ENCODE measurements at places on chromosomes 3 and 15.
A peak's percentile ranks its signal among the peaks of the same experiment; 100 is the strongest.

DNA sequence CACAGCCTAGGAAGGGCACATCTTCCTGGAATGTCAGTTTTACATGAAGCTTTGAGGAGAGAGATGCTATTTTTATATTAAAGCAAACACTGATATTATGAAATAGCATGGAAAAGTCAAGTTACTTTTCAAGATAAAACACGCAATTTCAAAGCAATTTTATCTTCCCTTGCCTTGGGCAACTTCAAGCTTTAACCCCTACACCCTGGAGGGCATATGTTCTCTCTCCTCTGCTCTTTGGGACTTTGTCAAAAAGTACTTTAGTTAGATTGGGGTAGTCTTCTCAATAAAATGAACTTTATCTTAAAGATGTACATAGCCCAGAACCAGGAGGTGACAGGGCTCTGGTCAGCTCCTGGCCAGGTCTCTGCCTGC is 86.9 kb upstream of the PLXNA1 start:
- DNase-seq = no peak

DNA sequence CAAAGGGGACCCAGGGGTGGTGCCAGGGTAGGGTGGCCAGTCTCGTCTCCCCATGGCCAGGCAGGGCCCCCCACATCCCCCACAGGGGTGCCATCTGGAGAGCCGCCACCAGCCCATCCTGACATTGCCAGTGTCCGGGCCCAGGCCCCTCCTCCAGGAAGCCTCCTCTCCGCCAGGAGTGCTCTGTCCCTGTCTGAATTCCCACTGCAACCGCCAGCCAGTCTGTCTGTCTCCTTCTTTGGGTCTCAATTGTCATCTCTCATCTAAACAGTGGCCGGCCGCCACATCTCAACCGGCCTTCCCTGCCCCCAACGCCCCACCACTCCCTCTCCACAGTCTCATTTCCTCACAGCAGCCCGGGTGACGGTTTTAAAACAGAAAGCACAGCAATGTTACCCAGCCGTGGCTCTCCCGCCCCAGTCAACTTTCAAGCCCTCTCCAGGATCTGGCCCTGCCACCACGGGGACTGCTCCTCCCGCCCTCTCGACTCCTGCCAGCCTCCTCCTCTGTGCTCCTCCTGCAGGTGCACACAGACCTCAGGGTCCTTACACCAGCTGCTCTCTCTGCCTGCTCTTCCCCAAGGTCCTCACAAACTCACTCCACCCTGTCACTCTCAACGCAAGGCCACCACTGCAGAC is 57.0 kb downstream of the IQSEC1 start:
- DNase-seq = no peak

- DNase-seq = no peak
Measured at GRCh38 chr3:125647318-125648014, 52.2 kb upstream of the OSBPL11 start.

DNA sequence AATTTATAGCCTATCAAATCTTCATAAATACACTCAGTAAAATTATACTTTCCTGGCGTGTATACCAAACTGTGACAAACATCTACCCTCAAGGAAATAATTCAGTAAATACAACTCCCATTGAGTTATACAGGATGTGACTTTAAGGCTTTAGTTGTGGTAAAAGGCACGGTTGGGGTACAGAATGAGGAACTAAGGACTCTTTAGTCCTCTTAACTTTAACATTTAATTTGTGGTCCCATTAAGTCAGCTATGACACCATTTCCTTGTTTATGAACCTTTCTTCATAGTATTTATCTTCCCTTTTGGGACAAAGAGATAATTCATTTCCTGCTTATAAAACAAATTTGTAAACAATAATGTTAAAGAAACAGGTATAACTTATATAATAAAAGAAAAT is 30.2 kb downstream of the IFT80 start:
- DNase-seq = no peak

GRCh38 chr3:194009892-194010533 is 125.9 kb upstream of the HES1 start:
- no peak for DNase-seq

GRCh38 chr3:122975163-122975923 is 52.2 kb downstream of the SEMA5B start:
- no peak for DNase-seq

DNA sequence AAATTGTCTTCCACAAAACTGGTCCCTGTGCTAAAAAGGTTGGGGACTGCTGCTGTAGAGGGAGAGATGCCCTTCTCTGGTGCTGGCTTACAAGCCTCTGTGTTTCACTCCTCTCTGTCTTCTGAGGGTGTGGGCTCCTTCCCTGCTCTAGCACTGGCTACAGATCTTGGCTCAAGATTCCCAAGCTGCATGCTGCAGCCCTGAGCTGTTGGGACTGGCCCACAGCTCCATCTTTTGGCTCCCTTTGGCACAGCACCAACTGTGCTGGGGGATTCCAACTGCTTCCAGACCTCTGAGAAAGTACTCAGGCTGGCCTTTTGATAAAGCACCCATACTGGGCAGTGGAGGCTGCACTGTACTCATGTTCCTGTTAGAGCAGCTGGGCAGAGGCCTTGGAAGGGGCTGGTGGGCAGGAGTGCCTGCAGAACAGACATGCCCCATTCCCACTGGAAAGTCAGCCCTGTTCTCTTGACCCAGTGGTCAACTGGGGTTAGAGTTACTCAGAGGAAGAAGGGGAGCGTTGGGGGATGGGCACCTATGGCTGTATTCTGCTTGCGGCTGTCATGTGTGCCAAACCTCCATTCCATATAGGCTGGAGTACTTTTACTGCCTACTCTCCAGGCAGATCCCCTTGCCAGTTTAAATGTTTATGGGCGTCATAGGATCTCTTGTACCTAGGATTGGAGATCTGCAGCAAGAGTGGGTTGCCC is 55.7 kb downstream of the GALK2 start:
- no peak for DNase-seq

DNA sequence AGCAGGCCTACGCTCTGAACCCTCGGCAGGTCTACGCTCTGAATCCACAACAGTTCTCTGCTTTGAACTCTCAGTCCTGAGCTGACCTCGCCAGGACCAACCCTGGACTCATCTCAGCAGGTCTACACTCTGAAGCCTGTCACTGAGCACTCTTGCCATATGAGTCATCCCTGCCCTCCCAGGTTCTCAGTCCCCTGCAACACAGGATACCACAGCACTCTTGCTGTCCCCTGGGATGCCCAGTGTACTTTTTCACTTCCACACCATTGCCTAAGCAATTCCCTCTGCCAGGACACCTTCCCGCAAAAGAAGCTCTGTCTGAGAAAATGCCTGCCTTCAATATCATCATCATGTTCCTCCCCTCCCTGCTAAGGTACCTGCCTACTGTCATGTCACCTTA is 42.0 kb downstream of the NUP210 start:
- DNase-seq = no peak

- DNase-seq = no peak
Measured at GRCh38 chr3:82596805-82597204, 835.4 kb upstream of the GBE1 start.

- DNase-seq = no peak
Measured at GRCh38 chr3:79187426-79187825, 580.4 kb downstream of the ROBO1 start.

DNA sequence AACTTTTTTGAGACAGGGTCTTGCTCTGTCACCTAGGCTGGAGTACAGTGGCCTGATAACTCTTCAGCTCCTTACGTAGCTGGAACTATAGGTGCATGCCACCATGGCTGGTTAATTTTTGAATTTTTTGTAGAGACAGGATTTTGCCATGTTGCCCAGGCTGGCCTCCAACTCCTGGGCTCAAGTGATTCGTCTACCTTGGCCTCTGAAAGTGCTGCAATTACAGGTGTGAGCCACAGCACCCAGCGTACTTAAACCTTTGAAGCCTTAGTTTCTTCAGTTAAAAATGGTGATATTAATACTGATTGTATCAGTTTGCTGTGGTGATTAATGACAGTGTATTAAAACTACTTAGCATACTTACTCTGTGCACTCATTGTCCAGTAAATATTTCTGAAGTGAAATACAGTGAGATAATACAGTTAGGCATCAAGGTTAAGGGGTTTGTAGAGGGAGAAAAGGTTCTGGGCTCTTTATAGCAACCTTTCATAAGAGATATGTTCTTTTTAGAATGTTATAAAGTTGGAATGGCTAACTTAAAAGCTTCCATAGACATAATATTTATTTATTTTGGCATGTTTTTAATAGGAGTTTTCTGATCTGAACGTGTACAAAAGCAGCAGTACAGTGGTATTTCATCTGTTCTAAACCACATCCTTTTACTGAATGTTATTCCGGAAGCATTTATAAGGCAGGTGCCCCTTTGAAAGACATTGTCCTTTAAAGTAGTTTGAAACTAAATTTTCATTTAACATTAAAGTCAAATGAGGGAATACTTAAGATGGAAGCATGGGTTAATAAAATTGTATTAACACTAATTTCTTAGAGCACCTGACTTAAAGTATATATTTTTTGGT is 23.6 kb downstream of the NCK1 start:
- no peak for DNase-seq

DNA sequence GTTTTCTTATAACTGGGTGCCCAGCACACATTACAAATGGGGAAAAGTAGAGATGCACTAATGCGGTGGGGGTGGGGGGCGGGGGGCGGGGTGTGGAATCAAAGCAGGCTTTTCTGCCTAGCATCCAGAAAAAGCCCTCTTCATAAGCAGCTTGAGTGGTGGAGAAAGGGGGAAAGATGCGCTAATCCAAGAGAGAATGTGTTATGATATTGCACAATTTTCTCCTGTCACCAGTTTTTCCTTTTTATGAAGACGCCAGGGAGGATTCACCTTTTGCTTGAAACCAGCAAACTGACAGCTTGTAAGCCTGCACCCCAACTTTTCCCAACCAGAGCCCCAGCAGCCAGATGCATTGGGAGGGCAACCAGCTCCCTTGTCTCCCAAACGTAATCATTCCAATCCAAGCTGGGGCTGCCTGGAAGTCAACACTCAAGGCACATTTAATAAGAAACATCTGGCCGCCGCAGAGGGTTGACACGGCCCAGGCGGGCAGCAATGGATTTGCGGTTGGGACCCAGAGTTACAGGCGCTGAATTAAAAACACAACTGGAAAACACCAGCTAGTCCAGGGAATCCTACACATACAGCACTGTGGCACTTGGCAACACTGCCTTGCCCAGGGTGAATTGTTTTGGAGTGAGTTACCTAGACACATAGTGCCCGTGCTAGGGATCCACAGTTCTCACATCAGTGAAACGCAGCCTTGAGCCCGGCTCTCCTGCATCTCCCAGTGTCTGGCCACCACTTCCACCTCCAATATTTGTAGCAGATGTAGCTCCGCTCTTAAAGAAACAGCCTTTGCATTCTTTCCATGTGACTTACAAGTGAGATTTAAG is 218.5 kb upstream of the PRICKLE2 start:
- no peak for DNase-seq

GRCh38 chr3:156563900-156564682 is 9.2 kb upstream of the SSR3 start:
- DNase-seq = no peak

GRCh38 chr3:58158442-58159153 is 52.2 kb downstream of the DNASE1L3 start:
- no peak for DNase-seq

- DNase-seq = no peak
Measured at GRCh38 chr3:42129014-42129953, 38.1 kb downstream of the TRAK1 start.

- no peak for DNase-seq
Measured at GRCh38 chr3:66362541-66362941, 138.3 kb downstream of the LRIG1 start.

DNA sequence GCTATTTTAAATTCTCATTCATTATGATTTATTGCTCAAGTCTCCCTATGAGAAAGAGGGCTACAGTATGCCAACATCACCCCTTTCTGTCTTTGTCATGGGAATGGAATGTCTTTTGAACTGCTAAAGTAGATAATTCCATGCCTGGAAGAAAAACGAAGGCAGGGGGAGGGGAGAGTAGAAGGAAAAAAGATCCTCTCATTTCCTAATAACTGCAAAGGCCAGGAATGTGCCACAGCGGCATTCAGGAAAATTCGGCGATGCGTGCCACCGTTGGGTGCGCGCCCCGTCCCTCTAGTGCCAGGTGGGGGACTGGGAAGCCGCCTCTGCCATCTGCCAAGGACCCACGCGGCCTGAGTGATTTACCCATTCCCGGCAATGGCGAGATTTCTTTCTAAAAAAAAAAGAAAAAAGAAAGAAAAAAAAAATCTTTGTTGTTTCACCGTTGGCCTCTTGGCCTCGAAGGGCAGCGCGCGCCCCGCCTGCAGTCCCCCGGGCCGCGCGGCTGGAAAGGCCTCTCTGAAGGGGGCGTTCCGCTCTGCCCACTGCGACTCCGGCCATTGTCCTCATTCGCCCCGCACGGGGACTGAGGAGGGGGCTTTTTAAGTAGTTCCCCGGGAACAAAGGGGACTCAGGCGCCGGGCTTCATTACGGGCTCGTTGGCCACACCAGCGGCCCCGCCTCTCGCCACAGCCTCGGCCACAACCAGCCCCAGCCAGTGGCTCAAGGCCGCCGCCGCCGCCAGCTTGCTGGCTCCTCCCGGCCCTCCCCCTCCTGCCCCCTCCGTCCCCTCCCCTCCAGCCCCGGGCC is 54.5 kb downstream of the CPN2 start:
- DNase-seq = no peak

- peak; percentile 54 for DNase-seq
Measured at GRCh38 chr15:63971427-63971805, 74.9 kb downstream of the DAPK2 start.

- DNase-seq = no peak
Measured at GRCh38 chr3:187227658-187228258, 30.5 kb downstream of the RTP1 start.

DNA sequence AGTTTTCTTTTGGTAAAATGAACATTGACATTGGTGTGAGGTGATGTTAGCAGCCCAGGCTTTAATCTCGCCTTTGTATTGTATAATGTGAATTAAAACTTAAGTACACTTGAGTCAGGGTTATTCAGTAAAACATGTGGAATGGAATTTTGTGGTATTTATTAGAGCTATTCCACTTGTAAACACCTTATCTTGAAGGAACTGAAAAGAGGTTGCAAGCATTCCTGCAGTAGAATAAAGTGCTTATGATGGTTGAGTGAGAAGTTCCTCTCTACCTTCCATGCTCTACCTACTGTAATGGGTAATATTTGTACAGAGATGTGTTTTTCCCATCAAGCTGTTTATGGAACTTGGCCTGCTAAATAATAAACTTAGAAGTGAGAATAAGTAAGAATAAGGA is 36.1 kb downstream of the HMG20A start:
- no peak for DNase-seq
